NT2/D1 (cell line): ENCODE measurements at places on chromosomes 16 and 17.

- DNase-seq = no peak
Observed at GRCh38 chr16:68528233-68528632, 10.9 kb upstream of the ZFP90 start.

- no peak for DNase-seq
Observed at GRCh38 chr17:70365091-70365583, 195.8 kb downstream of the KCNJ2 start.

DNA sequence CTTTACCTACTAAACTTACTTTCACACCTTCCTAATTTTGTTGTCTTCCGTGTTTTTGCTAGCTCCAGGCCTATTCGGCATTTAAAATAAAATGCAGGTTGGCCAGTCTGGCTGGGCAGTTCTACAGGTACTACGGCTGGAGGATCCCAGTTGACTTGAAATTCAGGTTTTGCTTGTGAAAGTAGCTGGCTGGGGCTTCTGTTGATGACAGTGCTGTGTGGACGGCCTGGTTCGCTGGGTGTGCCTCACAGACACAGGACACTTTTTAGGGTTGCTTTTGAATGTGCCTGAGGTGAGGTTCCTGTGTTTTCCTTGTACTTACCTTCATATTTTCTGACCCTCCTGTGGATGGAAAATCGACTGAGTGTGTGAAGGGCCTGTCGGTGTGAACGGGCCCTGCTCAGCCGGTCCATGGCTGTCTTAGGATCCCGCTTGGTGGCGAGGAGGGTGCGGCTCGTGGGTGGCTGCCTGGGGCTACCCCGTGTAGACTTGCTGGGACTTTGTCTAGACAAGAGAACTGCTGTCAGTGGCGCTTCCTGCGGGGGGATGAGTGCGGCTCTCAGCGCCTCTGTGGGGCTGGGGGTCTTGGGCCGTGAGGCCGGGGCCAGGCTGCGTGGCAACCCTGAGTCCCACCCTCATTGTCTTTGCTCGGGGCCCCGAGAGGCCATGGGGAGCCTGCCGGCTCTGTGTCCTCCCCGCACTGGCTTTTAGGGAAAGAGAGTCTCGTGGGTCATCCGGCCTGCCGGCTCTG lies 18.7 kb upstream of the ZNF750 start:
- no peak for DNase-seq

DNA sequence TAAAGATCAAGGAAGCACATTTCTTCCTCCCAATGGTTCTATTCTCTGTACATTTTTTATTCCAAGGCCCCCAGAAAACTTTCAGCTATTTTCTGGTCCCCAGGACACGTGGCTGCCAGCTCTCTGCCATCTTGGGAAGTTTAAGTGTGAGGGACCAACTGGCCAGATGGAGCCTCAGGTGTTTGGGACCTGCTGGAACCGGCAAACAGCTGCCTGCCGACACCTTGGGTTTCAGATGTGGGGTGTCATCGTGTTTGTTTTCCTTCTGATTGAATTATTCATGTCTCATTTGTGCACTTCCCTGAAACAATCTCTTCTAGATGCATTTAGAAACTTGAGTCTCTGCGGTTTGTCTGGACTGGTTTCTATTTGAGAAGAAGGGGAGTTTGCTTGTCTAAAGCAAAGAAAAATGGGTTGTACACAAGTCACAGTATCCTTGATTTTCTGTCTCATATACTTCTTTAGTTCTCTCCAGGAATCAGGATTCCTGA lies 386.5 kb downstream of the SLC39A11 start:
- no peak for DNase-seq

- no peak for DNase-seq
Observed at GRCh38 chr16:22879466-22879865, 65.5 kb downstream of the HS3ST2 start.

DNA sequence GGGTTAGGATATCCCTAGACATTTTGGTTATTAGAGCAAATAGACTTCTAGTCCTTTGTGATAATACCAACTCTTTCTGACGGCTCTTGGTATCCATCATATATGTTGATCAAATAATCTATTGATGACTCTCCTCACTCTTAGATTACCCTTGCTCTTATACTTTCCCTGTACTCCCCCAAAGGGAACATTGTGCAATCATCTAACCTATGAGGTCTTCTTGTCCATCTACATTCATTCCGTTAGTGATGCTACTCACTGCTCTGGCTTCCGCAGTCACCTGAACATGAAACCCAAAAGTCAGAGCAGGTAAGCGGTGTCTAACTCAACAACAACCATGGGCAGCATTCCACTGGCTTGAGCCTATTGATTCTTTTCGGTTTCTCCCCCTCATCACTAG lies 223.7 kb upstream of the SALL1 start:
- DNase-seq = no peak

GRCh38 chr17:74373838-74374606 lies 6.7 kb downstream of the GPR142 start:
- DNase-seq = no peak

- no peak for DNase-seq
Observed at GRCh38 chr16:15708096-15708495, 58.1 kb downstream of the NDE1 start.

- DNase-seq = no peak
Observed at GRCh38 chr16:15464401-15465186, 30.2 kb downstream of the BMERB1 start.

GRCh38 chr16:16924613-16925012 lies 545.7 kb downstream of the NPIPA7 start:
- DNase-seq = no peak
